ENCODE measurements at places on chromosomes 2 and 18.

GRCh38 chr2:107036293-107036692 is 150.3 kb upstream of the ST6GAL2 start:
- DNase-seq: no peak

DNA sequence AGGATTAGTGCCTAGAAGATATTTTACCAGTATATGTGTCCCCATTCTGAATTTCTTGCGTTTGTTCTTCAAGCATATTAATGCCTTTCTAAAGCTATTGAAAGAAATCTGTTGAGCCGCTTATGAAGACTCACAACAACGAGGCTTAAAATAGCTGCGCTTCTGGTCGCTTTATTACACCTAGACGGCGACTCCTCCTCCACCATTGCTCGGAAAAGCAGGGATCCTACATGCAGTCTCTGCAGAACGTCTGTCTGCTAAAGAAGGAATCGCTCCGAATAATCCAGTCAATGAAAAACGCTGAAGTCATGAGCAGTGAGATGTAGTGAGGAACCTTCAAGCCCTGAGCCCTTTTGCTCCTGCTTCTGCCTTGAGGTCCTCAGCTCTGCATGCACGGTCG is 94.8 kb upstream of the ZNF516 start:
- DNase-seq: no peak

DNA sequence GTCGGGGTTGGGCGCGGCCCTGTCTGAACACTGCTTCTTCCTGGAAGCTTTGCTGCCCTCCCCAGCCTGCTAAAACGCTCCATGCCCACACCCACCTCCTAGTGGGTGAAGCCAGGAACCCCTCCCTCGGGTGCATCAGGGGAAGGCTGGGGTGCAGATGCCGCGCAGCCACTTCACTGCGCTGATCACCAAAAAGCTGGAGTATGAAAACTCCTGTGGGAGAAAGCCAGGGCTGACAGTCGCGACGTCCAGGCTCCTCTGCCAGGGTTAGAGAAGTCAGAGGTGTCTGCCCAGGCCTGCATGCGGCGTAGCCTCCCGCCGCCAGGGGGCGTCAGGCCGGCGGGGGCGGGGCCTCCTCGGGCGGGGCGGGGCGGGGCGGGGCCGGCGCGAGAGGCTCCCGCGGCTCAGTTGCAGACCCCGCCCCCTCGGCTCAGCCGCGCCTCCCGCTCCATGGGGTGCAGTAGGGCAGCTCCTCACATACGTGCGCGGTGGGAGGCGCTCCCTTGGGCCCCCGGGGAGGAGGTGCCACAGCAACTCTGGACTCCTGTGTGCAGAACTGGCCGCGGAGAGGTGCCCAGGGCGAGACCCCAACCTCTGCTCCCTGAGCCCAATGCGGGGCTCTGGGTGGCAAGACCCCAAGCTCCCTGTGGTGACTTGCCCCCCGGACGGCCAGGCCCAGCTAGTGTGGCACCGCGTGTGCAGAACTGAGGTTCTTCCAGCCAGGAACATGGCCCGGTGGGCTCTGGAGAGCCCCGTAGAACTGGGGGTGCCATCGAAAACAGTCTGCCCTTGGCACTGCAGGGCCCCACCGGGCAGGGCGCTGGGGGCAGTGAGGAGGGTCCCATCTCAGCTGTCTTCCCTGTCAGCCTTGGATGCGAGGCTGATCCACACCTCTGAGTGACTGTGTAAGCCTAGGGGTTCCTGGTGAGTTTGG is 1.8 kb upstream of the RNPEPL1 start:
- DNase-seq: peak; percentile 96

DNA sequence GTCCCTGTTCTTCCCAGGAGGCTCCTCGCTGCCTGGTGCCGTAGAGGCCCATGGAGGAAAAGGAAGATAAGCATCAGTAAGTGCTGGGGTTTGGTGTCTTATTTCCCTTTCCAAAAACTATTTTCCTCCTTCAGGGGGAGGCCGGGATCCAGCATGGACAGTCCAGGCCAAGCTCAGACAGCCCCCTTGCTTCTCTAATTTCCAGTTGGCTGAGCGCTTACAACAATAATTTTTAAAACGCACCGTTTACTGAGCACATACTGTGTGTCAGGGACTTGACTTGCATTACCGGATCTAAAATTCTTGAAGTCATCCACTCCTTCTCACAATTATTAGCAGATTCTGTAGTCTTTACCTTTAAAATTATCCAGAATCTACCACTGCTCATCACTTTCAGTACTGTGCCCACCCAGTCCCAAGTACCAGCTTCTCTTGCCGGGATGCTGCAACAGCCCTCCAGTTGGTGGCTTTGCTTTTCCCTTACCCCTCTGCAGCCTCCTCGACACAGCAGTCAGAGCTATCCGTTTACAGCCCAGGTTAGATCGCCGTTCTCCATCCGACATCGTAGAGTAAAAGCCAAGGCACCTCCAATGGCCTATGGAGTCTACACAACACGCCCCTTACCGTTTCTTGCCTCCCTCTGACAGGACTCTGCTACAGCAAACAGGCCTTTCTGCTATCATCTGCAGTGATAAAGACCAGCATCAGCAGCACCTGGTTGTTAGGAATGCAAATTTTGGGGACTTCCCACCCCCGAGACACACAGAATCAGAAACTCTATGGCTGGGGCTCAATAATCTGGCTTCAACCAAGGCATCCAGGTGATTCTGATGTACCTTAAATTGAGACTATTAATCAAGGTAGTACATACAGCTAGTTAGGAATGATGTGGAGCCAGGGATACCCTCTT is 75.2 kb upstream of the TSPYL6 start:
- DNase-seq: no peak

GRCh38 chr2:28322981-28323396 is 69.7 kb upstream of the FOSL2 start:
- DNase-seq: no peak

All from stimulated activated CD4-positive, alpha-beta T cell treated with anti-CD3 and anti-CD28 coated beads, Interleukin-12 subunit alpha, Interleukin-12 subunit beta, amount 100 ng/mL, for 24 hours (primary cell).